ENCODE measurements at places on chromosomes 11 and 22. TPM values are rescaled to one million over a fixed set of nuclear protein-coding genes. Genes with fewer than 3 reads are reported as not detected.

The KRTAP5-6 gene
- not detected for polyA plus RNA-seq

The PHOX2A gene
- not detected for polyA plus RNA-seq

The PTGDR2 gene
- polyA plus RNA-seq, result 0.07 TPM

The KCNA4 gene
- polyA plus RNA-seq, result not detected

The GRIK4 gene
- polyA plus RNA-seq, result not detected

The TSPAN32 gene
- polyA plus RNA-seq, result not detected

The APOL3 gene
- not detected for polyA plus RNA-seq

The DTX4 gene
- 3.0 TPM for polyA plus RNA-seq

The TCIRG1 gene
- polyA plus RNA-seq, result 120 TPM

The OR2AG2 gene
- polyA plus RNA-seq, result 0.03 TPM

The BMAL1 gene
- polyA plus RNA-seq, result 29.2 TPM

The OR5A1 gene
- not detected for polyA plus RNA-seq

The OR8B4 gene
- polyA plus RNA-seq, result not detected

GRCh38 chr11:126387857-126388256 lies 32.4 kb downstream of the ST3GAL4 start:
- no peak for DNase-seq

- no peak for DNase-seq
Measured at GRCh38 chr11:64337538-64338249, 2.3 kb upstream of the CCDC88B start.

DNA sequence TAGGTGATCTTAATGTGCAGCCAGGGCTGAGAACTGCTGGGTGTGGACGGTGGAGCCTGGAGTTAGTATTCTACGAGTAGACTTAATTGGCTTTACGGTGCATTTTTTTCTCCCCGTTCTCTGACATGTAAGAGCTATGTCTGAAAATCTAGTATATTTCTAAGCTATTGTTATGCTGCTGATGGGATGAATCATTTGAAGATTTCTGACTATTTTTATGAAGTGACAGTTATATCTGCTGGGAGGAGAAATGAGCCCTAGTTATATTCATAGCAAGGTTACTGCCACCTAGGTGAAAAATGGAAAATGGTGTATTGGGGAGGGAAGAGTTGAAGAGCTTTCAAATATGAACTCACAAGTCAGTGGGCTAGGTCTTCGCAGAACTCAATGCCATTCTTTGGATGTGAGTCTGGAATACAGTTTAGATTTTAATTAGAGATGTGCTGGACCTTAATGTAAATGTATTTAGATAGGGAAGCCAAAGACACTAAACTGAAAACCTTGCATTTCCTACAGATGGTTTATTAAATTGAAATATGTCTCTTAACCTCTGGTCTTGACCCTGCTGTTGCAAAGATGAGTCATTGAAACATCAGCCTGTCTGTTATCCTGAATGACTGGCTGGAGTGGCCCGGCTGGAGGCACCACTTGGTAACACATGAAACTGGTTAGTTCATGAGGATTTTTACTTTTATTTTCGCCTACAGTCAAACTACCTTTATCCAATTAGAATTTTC lies 293.7 kb downstream of the DDX10 start:
- DNase-seq, result peak; percentile 29

- DNase-seq, result no peak
Measured at GRCh38 chr11:57274904-57275498, 38.0 kb upstream of the APLNR start.

DNA sequence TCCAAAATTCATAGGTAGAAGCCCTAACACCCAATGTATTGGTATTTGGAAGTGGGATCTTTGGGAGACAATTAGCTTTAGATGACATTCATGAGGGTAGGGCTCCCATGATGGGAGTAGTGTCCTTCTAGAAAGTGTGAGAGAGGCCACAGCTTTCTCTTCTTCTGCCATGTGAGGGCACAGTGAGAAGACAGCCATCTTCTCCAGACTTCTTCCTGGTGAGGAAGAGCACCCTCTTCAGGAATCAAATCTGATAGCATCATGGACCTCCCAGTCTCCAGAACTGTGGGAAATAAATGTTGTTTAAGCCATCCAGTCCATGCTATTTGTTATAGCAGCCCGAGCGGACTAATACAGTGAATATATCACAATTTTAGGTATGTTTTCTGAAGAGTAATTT lies 96.9 kb downstream of the CNTN5 start:
- no peak for DNase-seq

- DNase-seq, result no peak
Measured at GRCh38 chr22:50014655-50015401, 2.3 kb upstream of the IL17REL start.

- no peak for DNase-seq
Measured at GRCh38 chr11:57230791-57231538, 6.1 kb downstream of the APLNR start.

DNA sequence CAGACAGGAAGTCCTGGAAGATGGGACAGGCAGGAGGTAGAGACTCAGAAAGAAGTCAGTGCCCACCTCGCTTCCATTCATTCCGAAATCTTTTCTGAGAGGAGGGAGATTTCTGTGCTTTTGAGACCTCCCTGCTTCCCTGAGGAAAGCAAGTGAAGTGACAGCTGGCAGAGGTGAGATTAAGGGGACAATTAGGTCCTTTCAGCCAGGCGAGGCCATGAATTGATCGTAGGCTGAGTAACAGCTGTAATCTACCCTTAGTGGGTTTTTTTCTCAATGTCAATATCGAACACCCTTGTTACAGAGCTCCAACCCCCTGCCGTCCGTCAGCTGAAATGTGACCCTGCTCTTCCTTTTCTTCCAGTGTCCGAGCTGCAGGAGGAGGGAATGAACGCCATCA lies 96.0 kb downstream of the PARVA start:
- DNase-seq, result no peak

- no peak for DNase-seq
Measured at GRCh38 chr22:20499769-20500168, 4.2 kb upstream of the KLHL22 start.

DNA sequence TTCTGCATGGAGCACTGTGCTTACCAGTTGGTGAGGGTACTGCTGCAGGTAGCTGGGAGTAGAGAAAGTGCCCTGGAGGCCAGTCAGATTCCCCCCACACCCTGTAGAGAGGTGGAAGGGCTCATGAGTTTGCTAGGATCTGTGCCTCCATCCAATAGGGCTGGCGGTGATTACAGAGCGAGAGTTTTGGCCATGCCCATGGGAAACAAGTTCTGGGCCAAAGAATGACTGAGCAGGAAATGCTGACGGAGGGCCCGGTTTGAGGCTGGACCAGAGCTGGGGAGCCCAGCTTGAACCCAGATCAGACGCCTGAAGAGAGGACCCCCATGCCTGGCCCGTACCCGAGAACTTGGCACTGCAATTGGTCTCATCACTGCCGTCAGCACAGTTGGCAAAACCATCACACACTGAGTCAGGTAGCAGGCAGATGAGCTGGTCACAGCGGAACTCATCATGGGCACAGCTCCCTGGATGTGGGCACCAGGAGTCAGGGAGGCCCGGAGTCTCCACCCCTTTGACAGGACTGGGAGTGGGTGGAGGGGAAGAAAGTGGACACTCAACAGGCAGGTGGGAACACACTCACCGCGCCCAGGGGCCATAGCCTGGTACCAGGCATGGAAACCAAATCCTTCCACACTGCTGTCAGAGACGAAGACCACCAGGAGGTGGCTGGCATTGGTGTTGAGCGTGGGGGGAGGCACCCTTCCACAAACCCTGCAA lies 2.1 kb downstream of the MFRP start:
- no peak for DNase-seq

DNA sequence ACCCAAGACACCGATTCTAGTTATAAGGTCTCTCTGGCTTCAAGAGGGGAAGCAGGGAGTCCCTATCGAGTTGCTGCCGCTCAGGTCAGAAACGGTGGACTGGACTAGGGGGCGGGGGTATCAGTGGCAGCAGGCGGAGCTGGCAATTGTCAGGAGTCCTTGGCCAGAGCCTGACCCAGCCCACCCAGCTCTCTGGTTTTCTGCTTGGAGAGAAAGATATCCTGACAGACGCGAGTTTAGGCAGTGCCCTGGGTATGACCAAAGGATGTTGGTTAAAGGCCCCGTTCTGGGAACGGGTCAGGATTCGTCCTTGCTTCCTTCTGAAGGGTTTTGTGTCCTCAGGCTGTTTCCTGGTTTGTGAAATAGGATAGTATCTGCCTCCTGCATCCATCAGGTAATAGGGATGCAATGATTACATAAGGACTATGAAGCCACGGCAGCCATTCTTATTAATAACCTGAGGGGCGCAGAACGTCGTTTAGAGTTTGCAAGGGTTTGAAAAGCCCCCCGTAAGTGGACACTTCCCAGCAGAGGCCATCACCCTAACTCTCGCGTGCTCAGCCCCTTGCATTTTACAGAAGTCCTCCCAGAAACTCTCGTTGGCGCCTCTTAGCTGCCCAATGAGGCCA lies 700 bp upstream of the DEPDC5 start:
- no peak for DNase-seq

- DNase-seq, result no peak
Measured at GRCh38 chr11:90341986-90342385, 119.1 kb upstream of the CHORDC1 start.

DNA sequence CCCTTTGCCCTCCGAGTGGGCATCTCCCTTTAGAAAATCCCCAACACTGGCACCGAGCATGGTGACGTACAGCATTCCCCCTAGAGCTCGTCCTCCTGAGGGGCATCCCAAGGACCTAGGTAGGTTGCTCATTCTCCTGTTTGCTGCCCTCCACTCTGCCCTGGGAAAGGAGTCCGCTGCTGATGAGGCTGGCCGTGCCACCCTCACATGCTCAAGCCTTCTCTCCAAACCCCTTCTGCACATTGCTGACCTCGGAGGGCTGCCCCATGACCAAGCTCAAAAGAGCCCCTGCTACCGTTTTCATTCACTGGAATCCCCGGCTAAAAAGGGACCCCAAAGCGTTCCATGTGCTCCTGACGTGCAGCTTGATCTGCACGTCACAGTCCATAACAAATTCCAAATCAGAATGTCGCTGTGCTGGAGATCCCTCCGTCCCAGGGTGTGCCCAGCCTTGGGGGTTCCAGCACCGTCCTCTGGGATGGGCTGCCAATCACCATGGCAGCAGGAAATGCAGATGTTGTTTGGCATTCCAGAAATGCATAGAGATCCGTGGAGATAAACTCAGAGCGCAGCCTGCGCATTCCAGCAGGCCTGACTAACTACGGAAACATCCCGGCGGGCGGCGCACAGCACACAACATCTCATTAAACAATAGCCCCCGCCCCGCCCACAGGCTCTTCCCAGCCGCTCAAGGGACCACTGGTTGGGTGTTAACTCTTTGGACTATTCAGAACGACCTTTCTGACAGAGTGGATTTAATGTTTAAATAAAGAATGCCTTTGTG lies 26.3 kb upstream of the GNB1L start:
- DNase-seq, result peak; percentile 94

GRCh38 chr11:77081381-77081851 lies 14.6 kb downstream of the CAPN5 start:
- DNase-seq, result no peak

DNA sequence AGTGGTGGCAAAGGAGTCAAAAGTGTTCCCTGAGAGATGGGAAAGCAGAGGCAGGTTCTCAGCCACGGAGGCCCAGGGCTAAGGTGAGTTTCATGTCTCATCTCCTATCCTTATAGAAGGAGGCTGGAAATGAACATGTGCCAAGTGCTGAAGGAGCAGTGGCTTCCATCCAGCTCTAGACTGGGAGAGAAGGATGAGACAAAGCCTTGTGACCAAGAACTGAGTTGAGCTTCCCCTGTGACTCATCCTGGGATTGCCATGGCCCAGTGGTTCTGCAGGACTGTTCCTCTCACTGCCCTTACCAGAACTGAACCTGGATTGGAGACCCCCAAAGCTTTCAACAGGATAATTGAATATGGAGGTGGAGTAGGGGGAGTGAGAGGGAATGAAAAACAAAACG lies 16.7 kb upstream of the OR9Q1 start:
- DNase-seq, result no peak

- DNase-seq, result no peak
Measured at GRCh38 chr11:39174196-39174595, 2285.3 kb downstream of the LRRC4C start.

GRCh38 chr11:13223112-13223511 lies 54.5 kb upstream of the BMAL1 start:
- DNase-seq, result no peak

DNA sequence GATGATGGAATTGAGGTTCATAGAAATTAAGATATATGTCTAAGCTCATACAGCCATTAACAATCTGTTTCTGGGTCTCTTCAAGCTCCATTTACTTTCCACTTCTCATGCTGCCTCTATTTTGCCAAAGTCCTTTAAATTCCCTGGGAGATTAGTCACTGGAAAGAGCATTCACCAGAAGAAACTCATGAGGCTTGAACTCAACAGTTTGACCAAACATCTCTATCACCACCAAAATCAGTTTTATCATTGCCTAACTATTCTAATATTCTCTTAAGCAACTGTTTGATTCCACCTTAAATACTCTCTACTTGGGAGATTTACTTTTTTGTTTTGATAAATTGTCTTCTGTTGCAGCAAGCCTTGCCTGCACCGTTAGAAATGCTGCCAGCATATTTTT lies 881.3 kb downstream of the KCNA4 start:
- no peak for DNase-seq

DNA sequence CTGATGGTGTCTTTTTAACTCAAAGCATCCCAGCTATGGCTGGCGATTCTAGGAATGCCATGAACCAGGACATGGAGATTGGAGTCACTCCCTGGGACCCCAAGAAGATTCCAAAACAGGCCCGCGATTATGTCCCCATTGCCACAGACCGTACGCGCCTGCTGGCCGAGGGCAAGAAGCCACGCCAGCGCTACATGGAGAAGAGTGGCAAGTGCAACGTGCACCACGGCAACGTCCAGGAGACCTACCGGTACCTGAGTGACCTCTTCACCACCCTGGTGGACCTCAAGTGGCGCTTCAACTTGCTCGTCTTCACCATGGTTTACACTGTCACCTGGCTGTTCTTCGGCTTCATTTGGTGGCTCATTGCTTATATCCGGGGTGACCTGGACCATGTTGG lies 20.1 kb downstream of the KCNJ5 start:
- DNase-seq, result no peak

DNA sequence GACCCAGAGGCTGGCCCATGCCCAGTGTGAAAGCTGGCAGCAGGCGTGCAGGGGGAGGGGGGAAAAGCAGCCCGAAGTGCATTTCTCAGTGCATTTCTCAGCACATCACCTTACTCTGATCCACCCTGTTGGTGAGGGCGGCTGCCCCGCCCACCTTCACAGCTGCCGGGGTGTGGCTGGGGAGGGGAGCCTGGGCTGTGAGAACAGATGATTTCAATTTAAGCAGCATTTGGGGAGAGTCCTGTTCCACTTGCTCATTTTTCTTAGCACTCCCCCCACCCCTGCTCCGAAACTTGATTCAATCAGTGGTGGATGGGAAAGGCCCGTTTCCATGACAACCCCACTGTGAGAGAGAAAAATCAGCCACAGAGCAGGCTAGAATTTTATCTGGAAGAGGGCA lies 84.8 kb downstream of the SNX19 start:
- no peak for DNase-seq
